Fibroblast of skin of scalp (primary cell): ENCODE measurements at places on chromosomes 12 and 14.

DNA sequence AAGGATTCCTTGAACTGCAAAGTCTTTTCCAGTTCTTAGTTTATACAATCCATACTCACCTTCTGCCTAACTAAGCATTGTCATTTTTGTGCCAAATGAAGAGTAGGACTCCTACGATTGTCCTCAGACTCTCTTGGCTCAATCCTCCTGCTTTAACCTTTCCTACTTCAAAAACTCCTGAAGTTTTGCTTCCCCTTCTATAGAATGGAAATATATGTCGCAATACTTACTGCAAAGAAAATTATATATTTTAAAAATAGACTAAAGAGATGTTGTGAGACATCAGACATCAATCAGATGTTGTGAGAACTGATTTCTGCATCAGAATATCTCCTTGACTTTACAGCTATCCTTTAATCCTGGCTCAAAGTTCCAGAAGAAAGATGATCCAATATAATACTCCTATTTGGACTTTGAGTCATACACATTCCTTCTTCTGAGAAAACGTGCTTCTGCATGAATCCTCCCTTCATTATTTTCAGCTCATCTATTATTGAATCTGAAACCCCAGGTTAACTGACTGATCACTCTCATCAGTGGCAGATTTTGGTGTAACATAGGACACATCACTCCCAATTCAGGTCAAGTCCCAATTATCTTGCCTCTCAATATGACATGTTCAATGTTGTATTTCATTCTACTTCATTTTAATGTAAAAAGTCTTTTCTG is 48.8 kb downstream of the A2M start:
- DNase-seq, result no peak

GRCh38 chr14:36724162-36724561 is 62.5 kb downstream of the PAX9 start:
- DNase-seq, result no peak

- DNase-seq, result no peak
Measured at GRCh38 chr14:31902002-31902401, 175.1 kb upstream of the ARHGAP5 start.

- DNase-seq, result no peak
Measured at GRCh38 chr14:104446611-104447010, 133.0 kb upstream of the C14orf180 start.

- no peak for DNase-seq
Measured at GRCh38 chr14:90963343-90963742, 97.1 kb downstream of the RPS6KA5 start.

DNA sequence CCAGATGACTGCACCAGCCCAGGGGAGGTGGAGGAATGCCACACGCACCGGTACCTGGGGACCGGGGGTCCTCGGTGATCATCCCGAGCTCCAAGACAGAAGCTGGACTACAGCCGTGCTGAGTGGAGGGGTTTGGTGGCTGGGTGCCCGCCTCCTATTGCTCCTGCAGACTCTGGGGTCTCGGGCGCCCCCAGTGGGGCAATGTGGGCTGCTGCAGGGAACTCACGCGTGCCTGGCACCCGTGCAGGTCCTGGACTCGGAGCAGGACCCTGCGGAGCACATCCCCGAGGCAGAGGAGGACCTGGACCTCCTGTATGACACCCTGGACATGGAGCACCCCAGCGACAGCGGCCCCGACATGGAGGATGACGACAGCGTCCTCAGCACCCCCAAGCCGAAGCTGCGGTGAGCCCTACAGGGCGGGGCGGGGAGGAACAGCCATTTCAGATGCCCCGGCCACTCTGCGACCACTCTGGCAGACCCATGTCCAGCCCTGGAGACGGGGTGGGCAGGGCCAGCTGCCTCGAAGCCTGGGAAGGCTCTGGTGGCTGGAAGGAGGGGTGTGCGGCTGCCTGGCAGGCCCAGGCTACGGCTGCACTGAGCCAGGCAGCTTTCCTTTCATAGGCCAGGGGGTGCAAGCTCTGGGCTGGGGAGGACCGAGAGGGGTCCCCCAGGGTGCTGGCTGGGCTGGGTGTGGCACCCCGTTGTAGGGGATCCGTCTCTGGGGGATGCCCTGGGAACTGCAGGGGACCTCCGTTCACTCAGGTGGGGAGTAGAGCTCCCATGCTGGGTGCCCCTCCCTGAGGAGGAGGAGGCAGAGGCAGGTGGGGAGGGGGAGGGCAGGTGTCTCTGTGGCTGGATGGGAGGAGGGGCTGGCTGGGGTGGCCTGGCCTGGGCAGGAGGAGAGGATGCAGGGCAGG is 21.6 kb upstream of the TEX22 start:
- no peak for DNase-seq

- no peak for DNase-seq
Measured at GRCh38 chr14:68766299-68767247, 26.3 kb downstream of the ZFP36L1 start.

DNA sequence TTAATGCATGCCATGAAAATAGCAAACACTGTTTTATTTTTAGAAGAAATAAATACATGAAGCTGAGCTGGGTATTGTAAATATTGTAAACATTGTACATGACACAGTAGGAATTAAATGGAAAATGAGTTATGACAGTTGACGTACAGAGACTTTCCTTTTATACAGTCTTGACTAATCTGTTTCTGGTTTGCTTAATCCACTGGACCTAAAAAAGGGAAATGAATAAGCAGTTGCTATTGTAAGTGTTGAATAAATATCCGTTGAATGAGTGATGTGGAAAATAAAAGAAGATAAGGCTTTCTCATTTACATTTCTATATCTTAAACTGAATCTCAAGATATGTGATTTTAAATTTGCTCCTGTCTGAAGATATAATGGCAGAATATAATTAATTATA is 15.0 kb downstream of the PMCH start:
- no peak for DNase-seq

- peak; percentile 43 for DNase-seq
Measured at GRCh38 chr14:34199585-34199984, 248.7 kb upstream of the EGLN3 start.

- no peak for DNase-seq
Measured at GRCh38 chr12:12990700-12991468, 9.2 kb downstream of the HEBP1 start.

GRCh38 chr12:29728030-29728429 is 55.7 kb downstream of the TMTC1 start:
- DNase-seq, result no peak

DNA sequence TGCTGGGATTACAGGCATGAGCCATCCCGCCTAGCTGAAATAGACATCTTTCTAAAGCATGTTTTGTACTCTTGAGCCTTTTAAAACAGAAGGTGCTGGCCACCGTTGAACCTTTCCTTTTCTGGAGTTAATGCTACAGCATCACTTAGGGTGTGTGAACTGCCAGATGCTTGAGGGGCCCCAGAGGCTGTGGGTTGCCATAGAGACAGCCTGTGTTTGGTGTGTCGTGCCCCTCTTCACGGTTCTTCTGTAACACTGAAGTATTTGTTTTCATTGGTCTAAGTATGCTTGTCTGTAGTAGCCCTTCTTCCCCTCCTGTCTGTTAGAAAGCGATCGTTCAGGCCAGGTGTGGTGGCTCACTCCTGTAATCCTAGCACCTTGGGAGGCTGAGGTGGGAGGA is 30.8 kb downstream of the PLEKHG3 start:
- no peak for DNase-seq

DNA sequence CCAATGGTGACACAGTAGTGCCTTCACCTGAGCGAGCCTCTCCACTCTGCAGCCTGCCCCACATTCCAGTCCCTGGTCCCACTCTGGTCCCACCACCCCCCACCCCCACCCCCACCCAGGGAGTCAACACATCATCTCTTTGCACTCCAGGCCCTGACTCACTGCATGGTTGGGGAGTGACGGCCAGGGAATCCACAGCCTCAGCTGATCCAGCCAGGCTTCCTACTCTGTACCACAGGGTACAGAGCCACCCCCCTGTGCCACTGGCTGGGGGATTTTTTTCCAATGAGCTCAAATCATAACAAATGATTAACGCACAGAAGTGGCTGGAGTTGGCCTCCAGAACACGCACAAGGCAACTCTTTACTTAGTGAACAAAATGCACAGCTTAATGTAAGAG is 233.7 kb downstream of the NTF3 start:
- DNase-seq, result peak; percentile 99
